G401 (cell line): ENCODE measurements at places on chromosomes 16 and 17. TPM values are rescaled to one million over a fixed set of nuclear protein-coding genes. Genes with fewer than 3 reads are reported as not detected.

NETO2 gene
- total RNA-seq, result 31.1 and 50.8 TPM in 2 replicates

SLC13A2 gene
- not detected in 2 replicates for total RNA-seq

PHAF1 gene
- total RNA-seq, result 35.3 and 40.9 TPM in 2 replicates

SOX8 gene
- total RNA-seq, result 72.7 and 82.6 TPM in 2 replicates

GCGR gene
- total RNA-seq, result 0.61 TPM in 1 of 2 replicates, not detected in the other

CSH2 gene
- total RNA-seq, result not detected in 2 replicates

RBFOX1 gene
- total RNA-seq, result not detected in 2 replicates

ZPBP2 gene
- total RNA-seq, result not detected in 2 replicates

KCTD5 gene
- total RNA-seq, result 88.2 and 89.7 TPM in 2 replicates

SPIRE2 gene
- 21.7 and 37.2 TPM in 2 replicates for total RNA-seq

GPR142 gene
- total RNA-seq, result not detected in 2 replicates

DNA sequence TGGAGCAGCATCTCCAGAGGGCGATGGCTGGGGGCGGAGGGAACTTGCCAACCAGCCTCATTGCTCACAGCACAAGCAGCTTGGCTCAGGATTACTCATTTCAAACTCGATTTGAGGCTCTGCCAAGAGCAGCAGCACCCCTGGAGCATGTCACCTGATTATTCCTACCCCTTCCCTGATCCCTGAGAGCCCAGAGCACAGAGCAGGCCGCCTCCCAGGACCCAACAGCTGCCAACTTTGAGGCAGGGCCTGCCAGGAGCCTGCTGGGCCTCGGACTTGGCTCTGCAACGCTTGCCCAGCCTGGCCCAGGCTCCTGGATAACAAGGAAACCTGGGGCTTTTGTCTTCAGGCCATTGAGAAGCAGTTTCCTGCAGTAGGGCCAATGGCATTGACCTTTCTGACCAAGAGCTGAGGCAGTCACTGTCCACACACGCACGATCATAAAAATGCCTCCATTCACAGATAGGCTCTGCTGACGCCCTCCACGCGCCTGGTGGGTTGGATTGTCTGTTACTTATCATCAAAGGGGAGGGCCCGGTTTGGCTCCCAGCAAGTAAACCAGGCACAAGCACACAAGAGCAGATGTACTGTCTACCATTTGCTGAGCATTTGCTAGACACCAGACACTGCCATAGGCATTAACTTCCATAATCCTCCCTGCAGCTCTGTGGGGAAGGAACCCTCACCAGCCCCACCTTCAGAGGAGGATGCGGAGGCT lies 406.6 kb upstream of the EEF2KMT start:
- DNase-seq, result peak; percentile 79

GRCh38 chr17:16489431-16489830 lies 2.6 kb downstream of the LRRC75A start:
- no peak for DNase-seq

DNA sequence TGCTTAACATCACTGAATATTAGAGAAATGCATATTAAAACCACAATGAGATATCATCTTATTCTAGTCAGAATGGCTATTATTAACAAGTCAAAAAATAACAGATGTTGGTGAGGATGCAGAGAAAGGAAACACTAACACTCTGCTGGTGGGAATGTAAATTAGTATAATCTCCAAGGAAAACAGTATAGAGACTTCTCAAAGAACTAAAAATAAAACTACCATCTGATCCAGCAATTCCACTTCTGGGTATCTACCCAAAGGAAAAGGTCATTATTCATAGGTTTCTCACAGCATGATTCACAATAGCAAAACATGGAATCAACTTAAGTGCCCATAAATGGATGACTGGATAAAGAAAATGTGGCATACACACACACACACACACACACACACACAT lies 166.4 kb downstream of the CEP112 start:
- no peak for DNase-seq

- DNase-seq, result no peak
These were observed 1.0 kb upstream of the CCNF start for GRCh38 chr16:2428051-2428783.

DNA sequence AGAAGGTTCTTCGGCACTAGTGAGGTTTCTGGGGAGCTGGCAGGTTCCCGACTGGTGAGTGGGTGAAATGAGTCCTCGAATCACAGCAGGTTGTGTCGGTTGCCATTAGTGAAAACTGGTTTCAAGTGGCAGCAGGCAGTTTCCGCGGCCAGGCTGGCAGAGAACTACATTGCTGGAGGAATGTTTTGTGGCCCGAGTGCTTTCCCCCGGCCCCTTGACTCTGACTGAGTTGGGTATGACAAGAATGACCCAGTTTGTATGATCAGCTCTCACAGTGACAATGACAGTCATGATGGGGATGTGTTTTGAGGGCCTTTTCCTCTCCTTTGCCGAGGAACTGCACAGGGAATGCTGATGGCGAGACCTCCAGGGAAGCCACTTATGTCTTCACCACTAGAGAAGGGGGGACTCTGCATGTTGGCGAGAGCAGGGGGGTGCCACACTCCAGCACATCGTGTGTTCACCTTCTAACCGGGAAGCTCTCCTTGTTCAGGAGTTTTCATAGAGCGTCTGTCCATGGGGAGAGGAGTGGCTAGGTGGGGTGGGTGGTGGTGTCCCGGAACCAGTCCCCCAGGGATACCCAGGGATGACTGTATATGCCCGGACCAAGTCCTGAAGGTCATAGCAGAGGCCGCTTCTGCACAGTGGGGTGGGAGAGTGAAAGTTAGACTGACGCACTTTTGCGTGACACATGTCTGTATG lies 206.0 kb upstream of the CHMP6 start:
- DNase-seq, result peak; percentile 61

GRCh38 chr17:44152875-44153274 lies 11.1 kb downstream of the HROB start:
- DNase-seq, result no peak

GRCh38 chr17:1096215-1096614 lies 83.6 kb downstream of the ABR start:
- no peak for DNase-seq

DNA sequence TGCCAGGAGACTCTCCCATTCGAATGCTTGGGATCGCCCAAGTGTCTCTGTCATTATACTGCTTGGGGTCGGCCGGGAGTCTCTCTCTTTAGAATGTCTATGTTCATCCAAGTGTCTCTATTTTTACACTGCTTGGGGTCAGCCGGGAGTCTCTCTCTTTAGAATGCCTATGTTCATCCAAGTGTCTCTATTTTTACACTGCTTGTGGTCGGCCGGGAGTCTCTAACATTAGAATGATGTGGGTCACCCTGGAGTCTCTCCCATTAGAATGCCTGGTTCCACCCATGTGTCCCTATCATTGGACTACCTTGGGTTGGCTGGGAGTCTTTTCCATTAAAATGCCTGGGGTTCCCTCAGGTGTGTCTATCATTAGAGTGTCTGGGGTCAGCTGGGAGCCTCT lies 2230.4 kb downstream of the TP53TG3F start:
- no peak for DNase-seq

- DNase-seq, result peak; percentile 87
These were observed at the start of gene ATF7IP2 for GRCh38 chr16:10385725-10386516. TSS of gene ATF7IP2 (plus strand) at chr16:10386061. CDS start at chr16:10430621, 44,560 bp downstream.

GRCh38 chr16:16025214-16025968 lies 76.0 kb downstream of the ABCC1 start:
- peak; percentile 26 for DNase-seq

DNA sequence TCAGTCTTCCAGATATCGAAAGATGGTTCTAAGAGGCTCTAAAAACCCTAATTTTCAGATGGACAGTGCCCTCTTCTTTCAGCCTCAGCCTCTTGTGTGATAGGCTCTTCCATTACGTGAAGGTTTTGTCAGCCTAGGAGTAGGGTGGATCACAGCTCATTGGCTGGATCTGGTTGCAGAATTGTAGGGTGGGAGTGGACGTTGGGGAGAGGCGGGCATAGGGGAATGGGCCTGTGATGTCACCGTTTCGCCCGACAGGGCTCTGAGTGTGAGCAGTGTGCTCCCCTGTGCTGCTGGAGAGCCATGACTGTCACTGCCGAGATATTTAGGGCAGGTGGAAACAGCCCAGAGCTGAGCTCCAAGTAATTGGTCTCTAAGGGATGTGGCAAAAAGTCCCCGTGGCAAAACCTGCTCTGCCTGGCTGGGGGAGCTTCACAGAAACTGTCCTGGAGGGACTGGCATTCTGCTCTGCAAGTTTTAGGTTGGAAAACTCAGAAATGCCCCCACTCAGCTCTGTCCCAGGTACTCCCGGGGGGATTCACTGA lies 6.2 kb upstream of the WFIKKN1 start:
- DNase-seq, result peak; percentile 36

DNA sequence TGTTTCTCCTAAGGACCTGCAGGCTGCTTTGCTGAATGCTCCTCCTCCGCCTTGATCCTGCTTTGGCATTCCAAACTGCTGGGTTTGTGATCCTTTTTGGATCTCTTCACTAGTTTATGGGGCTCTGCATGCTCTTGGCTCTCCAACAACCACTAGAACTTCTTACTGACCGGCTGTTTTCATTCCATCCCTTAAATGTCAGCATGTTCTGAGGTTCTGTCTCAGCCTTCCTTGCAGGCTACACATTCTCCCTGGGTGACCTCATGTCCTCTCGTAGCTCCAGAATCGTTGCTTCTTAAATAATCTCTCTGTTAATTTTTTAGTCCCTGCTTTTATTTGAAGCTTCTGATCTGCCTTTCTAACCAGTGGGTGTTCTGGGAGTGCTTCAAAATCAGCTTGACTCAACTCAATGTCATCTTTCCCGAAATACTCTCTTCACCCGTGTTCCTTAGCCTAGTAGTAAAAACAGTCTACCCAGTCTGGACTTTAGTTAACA lies 119.0 kb upstream of the HS3ST2 start:
- DNase-seq, result peak; percentile 25

DNA sequence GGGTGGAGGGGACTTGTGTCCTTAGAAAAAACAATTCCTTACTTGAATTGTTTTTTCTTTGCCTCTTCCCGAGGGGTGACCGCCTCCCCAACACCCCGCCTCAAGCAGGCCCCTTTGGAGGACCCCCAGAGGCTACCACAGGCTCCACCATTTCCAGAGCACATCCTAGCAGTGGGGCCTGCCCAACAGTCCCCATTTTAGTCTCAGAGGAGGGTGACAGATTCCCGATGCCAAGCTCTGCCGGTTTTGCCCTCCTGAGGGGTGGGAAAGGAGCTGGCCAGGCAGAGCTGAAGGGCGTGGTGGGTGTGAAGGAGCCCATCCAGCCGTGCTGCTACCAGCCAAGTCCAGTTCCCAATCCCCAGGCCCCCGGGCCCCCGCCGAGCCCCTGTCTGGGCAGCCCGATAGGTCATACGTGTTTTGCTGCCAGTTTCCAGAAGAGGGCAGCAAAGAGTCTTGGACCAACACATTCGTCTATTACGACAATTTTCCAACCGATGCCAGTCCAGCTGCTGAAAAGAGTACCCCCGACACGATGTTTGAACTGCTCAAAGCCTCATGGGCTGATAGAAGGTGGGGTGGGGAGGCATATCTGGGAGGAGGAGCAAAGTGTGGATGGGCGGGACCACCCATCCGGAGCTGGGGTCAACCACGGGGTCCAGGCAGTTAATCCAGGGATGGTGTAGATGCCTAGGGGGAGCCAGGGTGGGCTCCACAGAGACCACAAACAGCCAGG lies 18.8 kb upstream of the GAA start:
- DNase-seq, result peak; percentile 68

GRCh38 chr16:68275611-68276191 lies 11.4 kb downstream of the SLC7A6 start:
- no peak for DNase-seq

DNA sequence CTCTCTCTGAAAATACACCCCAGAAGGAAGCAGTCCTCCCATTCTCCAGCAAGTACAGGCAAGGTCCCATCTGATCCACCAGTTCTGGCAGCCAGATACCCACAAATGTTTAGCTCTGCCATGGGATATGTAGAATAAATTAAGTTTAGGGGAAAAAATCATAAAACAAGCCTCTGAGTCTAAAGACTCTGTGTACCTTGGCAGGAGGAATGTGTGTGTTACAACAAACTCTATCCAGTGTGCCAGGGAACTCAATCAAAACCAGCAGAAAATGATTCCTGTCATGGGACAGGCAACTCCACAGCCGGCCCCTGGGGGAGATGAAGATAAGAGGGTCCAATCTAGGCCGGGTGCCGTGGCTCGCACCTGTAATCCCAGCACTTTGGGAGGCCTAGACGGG lies 73.4 kb downstream of the MRM3 start:
- no peak for DNase-seq

DNA sequence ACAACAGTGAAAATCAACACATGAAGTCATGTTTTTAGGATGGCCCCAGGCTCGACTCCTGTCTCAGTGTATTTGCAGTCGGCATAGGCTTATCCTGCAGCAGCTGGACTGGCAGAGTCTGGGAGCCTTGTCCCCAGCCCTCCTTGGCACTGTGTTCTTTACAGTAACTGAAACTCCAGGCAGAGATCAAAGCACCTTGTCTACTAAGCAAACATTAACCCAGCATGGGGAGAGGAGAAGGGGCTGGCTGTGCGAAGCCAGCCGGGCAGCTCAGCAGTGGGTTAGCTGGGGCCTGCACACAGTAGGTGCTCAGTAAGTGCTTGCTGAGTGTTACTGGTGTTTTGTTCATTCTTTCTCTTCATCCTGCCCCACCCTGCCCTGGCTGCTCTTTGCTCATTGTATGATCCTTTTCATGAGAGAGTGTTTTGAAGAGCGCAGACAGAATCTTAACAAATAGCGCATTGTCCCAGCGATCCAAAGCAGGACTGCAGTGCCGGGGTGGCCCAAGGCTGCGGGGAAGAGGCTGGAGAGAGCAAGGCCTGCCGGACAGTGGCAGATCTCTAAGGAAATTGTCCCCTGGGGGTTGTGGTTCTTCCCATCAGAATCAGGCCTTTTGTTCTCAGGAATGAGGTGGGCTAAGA lies 23.5 kb upstream of the ITGB4 start:
- no peak for DNase-seq

GRCh38 chr17:7249830-7250229 lies 1.7 kb downstream of the CTDNEP1 start:
- DNase-seq, result no peak

GRCh38 chr16:81718637-81719036 lies 60.5 kb upstream of the PLCG2 start:
- DNase-seq, result no peak

- no peak for DNase-seq
These were observed 40.8 kb upstream of the MEAK7 start for GRCh38 chr16:84545114-84545737.

DNA sequence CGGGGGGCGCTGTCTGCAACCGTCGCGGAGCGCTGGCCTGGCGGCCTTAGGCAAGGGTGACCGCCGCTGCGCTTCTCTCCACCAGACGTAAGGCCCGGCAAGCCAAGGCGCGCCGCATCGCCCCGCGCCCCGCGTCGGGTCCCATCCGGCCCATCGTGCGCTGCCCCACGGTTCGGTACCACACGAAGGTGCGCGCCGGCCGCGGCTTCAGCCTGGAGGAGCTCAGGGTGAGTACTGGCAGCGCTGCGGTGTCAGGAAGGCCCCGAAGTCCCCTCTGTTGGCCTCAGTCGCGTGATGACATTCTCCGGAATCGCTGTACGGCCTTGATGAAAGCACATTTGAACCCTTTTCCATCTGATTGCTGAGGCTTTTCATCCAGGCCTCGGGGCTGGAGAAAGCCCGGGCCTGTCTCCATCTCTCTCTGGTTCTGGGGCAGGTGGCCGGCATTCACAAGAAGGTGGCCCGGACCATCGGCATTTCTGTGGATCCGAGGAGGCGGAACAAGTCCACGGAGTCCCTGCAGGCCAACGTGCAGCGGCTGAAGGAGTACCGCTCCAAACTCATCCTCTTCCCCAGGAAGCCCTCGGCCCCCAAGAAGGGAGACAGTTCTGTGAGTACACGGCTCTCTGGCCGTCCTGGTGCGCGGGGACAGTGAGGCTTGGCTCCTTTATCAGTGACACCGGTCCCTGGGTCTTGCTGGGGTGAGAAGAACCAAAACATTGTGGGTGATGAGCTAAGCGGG lies 831 bp downstream of the RPL13 start:
- no peak for DNase-seq

- DNase-seq, result peak; percentile 72
These were observed 23.6 kb downstream of the C16orf90 start for GRCh38 chr16:3471518-3472176.

- no peak for DNase-seq
These were observed 47.2 kb downstream of the OTOA start for GRCh38 chr16:21710938-21711337.
